ENCODE measurements at places on chromosomes 5 and 9.

DNA sequence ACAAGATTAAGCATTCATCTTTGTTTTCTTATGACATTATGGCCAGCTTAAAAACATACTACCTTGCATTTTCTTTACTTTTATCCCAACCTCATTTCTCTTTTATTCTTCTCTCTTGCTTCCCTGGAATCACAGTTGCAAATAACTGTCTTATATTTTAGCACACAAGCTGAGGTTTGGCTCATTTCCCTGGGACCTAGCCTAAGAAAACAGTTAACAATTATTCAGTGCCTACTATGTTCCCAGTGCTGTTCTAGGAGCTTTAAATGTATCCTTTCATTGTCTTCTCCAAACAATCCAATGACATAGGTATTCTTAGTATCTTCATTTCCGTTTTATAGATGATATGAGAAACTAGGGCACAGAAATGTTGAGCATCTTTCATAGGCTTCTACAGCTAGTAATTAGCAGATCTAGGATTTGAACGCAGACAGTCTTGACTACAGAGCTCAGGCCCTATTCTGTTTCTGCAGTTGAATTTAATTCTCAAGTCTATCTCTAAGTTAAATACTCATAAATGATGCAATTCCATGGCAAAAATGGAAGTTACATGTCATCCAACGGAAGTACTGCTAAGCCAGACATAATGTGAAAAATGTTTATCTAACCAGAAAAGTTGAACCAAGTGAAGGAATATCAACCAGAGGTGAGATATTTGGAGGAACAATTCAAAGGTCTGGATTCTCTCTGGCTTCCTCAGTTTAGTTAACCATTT is 52.3 kb upstream of the MTAP start:
- no peak for DNase-seq

DNA sequence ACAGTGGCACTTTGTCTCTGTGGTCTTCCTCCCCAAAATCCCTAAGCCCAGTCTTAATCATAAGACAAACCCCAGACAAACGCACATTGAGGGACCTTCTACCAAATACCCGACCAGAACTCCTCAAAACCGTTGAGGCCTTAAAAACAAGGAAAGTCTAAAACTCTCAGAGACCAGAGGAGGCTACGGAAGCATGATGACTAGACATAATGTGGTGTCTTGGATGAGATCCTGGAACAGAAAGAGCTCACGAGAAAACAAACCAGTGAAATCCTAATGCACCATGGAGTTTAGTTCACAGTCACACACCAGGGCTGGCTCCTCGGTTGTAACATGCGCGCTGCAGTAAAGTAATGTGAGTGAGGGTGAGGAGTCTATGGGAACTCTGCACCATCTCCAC is 58.4 kb downstream of the OTULIN start:
- no peak for DNase-seq

GRCh38 chr9:111320631-111321030 is 9.4 kb downstream of the OR2K2 start:
- DNase-seq = no peak

- no peak for DNase-seq
Measured at GRCh38 chr5:158175934-158176481, 317.1 kb upstream of the CLINT1 start.

- no peak for DNase-seq
Measured at GRCh38 chr5:156893517-156893916, 43.4 kb downstream of the PPP1R2B start.

DNA sequence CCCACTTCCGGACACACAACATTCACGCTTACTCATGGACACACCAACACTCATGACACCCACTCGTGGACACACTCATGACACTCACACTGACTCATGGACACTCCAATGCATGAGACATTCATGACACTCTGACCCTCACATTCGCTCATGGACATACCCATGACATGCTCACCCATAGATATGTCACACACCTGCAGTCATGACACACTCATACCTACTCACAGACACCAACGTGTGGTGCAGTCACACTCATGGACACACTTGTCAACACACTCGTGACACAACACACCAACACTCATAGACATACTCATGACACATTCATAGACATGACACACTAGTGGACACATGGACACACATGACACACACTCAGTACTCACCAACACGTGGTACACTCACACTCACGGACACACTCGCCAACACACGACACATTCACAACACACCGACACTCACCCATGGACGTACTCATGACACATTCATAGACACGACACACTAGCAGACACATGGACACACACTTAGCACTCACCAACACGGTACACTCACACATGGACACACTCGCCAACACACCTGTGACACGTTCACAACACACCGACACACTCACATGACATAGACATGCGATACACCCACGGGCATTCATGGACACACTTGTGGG is 73.4 kb downstream of the PHF2 start:
- DNase-seq = no peak

- no peak for DNase-seq
Measured at GRCh38 chr9:93025736-93026135, 32.8 kb upstream of the SUSD3 start.

GRCh38 chr9:126869368-126869767 is 8.9 kb downstream of the ZBTB34 start:
- DNase-seq = no peak

- no peak for DNase-seq
Measured at GRCh38 chr9:134890155-134890495, 9.5 kb downstream of the FCN2 start.

- DNase-seq = no peak
Measured at GRCh38 chr9:35605351-35606137, 482 bp downstream of the TESK1 start.

GRCh38 chr5:104265531-104266140 is 703.0 kb upstream of the NUDT12 start:
- no peak for DNase-seq

GRCh38 chr9:19446361-19446861 is 37.6 kb downstream of the ACER2 start:
- DNase-seq = no peak

GRCh38 chr9:3873818-3874217 is 348.0 kb upstream of the RFX3 start:
- no peak for DNase-seq

- no peak for DNase-seq
Measured at GRCh38 chr5:160352308-160352707, 18.1 kb downstream of the C1QTNF2 start.

GRCh38 chr5:97049175-97049574 is 93.2 kb downstream of the LIX1 start:
- no peak for DNase-seq

DNA sequence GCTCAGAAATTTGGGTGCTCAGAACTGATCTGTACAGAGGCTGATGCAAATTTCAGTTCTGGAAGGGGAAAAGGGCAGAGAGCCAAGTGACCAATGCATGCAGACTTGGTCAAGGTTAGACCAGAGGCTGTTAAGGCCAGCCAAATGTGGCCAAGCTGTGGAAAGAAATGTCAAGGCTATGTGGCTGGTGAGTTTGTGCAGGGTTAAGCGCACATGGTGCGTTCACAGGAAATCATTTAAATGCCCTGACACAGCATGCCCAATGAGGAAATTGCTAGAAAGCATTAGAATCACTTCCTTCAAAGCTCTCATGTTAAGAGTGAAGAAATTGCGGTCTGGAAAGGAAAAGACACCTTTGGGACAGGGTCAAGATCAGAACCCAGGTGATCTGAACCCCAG is 58.0 kb downstream of the PTPN3 start:
- no peak for DNase-seq

DNA sequence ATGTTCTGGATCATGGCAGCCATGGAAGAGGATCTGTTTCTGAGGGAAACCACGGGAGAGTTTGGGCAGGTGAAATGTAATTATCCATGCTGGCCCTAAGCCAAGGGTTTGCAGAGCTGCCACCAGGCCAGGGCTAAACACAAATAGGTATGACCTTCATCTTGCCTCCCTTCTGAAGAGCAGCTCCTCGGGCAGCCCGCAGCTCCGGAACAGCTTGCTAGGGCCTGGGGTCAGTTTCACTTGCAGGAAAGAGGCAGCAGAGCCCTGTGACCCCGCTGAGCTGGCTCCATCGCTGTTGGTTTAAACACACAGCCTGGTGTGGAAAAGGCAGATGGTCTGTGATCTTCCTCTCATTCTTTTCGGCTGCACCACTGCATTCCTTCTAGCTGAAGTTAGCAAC is 141.4 kb downstream of the TMEM38B start:
- DNase-seq = peak; percentile 35

- DNase-seq = no peak
Measured at GRCh38 chr9:92036756-92037155, 78.5 kb downstream of the SPTLC1 start.

DNA sequence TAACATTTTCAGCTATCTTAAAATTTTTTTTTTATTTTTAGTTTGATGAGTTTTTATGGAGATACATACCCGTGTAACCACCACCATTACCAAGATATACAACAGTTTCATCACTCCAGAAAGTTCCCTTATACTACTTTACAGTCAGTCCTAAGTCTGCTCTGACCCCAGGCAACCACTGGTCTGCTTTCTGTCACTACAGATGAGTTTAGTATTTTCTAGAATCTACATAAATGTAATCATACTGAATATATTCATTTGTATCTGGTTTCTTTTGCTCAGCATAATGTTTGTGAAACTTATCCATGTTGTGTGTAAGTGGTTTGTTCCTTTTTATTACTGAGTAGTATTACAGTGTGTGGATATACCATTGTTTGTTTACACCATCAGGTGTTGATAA is 127.8 kb downstream of the GAS1 start:
- DNase-seq = no peak

GRCh38 chr9:127123064-127123890 is 842 bp upstream of the ANGPTL2 start:
- peak; percentile 43 for DNase-seq

GRCh38 chr5:7644723-7645122 is 206.2 kb downstream of the CFAP90 start:
- DNase-seq = no peak

DNA sequence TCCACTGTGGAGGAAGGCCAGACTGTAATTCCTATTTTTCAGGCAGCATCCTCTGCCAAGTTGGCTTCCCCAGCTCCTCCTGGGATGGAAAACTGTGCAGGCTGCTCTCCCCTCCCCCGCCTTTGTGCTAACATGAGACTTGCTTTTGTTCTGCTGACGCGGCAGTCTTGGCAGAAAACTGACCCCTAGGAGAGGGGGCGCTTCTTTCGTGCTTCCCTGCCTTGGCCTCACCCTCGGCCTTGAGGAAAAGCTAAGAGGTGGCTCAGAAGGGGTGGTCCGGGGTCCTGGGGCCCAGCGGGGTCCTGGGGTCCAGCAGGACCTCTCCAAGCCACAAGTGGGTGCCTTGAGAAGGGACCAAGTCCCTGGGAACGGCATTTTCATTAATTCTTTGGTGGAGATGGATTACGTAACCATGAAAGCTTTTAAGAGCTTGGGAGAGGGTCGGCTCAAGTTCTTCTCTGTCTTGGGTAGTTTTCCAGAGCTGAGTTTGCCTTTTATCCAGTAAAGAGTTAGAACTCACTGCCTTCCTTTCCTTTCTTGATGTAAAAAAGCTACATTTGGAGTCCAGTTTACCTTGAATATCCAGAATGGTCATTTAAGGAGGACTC is 51.0 kb downstream of the SH3PXD2B start:
- DNase-seq = no peak

GRCh38 chr5:751496-751895 is 33.0 kb downstream of the ZDHHC11B start:
- DNase-seq = no peak

- no peak for DNase-seq
Measured at GRCh38 chr5:76213858-76214257, 130.7 kb downstream of the SV2C start.

DNA sequence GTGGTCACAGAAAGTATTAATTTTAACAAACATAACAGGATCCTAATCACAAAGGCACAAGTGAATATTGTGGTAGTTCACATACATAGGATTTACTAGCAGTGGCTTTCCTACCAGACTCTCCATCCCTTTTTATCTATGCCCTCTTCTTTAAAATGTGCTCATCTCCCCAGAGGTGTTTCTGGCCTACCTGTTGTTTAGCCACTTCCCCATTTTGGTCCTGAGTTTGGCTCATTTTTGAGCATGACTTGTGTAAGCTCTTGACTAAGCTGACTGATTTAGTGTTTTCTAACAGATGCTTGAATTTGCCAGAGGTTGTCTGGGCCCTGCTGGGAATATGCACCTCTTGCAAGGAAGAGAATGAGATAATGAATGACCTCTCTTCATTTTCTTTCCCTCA is 517.7 kb upstream of the CLINT1 start:
- DNase-seq = no peak

- no peak for DNase-seq
Measured at GRCh38 chr5:177425196-177425800, 1.2 kb upstream of the GRK6 start.

DNA sequence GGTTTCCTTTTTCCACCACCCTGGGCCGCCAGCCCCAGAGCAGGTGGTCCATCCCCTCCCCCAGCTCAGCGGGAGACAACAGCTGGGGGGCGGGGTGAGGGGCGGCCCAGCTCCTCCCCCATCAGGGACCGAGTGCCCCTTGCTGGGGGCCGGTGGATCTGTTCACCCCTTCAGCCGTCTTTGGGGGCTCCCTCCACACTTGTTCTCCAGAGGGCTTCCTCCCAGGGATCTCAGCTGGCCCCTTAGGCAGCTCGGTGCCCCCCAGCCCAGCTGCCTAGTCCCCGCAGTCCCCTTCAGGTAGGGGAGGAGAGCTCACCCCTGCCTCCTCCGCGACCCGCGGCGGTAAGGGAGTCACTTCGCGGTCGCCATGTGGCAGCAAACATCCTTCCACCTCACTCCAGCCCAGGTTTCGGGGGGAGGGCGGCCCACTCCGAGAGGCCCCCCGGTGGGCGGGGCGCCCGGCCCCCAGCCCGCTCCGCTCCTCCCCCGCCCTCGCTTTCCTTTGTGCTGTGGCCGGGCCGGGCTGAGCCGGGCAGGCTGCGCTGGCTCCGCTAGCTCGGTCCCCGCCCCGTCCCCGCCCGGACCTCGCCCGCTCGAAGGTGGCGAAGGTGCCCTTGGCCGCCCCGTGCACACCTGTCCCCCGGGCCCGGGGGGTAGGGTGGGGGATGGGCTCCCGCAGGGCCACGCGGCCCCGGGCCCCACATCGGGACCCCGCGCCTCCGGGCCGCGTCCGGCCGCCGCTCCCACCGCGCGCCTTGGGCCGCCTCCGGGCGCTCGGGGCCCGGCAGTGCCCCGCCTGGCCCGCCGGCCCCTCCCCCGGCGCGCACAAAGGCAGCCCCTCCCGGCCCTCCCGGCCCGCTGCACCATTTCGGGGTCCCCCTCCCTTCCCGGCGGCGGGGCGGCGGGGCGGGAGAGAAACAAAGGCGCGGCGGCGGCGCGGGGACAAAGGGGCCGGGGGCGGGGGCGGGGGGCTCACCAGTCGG is 683 bp downstream of the DBN1 start:
- no peak for DNase-seq

GRCh38 chr9:90640361-90640760 is 2.3 kb downstream of the DIRAS2 start:
- DNase-seq = no peak
